ENCODE measurements at places on chromosomes 11 and 22. TPM values are rescaled to one million over a fixed set of nuclear protein-coding genes. Genes with fewer than 3 reads are reported as not detected.

DNA sequence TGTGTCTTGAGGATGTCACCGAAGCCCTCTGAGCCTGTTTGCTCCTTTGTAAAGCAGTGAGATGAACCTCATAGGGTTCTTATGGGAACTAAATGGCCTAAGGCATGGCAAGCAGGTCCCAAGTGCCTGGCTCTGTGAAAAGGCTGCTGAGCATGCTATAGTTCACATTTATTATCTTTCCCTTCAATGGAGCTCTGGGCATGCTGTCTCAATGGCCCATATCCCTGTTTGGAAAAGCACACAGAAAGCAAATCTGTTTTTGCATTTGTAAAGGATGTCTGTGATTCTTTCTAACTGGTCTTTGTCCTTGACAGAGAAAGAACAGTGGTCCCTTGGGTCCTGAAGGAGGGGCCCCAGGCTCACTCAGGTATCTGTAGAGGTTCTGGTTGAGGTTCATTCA lies 26.4 kb downstream of the RTCB start:
- DNase-seq = no peak

DNA sequence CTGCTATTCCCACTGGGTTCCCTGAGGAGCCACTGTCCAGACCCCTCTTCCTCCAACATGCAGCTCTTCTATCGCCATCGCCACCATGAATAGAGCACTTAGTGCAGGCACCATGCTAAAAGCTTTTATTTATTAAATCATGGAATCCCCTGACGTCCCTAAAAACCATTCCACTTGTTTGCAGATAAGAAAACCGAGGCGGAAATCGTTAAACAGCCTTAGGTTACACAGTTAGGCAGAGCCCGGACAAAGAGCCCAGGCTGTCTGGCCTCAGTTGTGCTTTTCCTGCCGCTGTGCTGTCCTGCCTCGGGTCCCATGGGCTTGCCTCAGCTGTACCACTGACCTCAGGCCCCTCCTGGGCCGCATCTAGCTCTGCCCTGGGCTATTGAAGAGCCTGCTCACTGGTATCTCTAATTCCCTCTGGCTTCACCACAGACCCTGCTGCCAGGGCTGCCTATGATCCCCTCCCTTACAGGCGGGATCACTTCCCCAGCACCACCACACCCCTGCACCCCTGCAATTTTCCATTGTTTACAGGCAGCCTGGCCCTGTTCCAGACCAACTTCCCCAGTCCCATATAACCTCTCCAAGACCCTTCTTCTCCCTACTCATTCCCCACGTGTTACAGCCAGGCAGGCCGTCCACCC lies 13.0 kb upstream of the TUB start:
- no peak for DNase-seq

P2RY2 gene
- polyA plus RNA-seq = 4.7 TPM

APOL5 gene
- not detected for polyA plus RNA-seq

DNA sequence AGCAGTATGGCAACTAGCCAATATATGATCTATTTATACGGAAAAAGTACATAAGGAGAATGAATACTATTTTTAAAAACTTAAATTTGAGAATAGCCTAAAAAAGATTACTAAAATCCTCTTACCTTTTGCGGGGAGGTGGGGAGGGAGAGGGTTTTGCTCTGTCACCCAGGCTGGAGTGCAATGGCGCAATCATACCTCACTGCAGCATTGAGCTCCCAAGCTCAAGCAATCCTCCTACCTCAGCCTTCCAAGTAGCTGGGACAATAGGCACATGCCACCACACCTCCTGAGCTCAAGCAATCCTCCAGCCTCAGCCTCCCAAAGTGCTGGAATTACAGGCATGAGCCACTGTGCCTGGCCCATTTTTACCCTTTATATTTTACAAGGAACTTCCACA lies 82.0 kb downstream of the TTC28 start:
- no peak for DNase-seq

DNA sequence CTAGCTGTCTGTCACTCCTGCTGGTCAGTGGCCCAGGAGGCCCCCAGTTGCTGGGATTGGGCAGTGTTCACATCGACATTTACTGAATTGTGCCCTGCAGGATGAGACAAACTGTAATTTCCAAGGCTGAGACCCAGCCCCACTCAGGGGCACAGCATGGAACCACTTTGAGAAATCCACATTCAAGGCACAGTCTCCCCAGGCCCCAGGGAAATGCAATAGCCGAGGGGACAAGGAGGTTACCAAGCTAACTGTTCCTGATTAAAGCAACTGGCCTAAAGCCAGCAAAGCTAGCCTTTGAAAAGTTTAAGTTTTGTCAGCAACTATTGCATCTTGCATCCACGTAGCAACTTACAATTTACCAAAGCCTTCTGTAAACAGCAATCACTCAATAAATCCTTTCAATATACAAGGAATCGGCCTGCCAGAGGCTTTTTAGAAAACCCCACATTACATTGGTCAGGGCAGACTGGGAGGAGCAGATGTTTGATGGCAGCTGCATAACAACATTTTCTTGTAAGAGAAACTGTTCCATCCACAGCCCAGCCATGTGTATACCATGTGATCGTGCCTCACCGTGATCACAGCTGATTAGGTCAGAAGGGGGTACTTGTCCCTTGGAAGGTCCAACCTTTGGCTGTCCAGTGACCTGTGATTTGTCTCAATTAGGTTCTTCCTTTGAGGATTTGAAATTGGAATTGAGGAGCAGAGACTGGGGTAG lies 103.9 kb downstream of the TENM4 start:
- no peak for DNase-seq

- DNase-seq = no peak
Observed at GRCh38 chr11:88596786-88597185, 259.2 kb upstream of the CTSC start.

- DNase-seq = no peak
Observed at GRCh38 chr11:124846070-124846673, 19.1 kb upstream of the ROBO3 start.

CLDN5 gene
- polyA plus RNA-seq = 13.1 TPM

DNA sequence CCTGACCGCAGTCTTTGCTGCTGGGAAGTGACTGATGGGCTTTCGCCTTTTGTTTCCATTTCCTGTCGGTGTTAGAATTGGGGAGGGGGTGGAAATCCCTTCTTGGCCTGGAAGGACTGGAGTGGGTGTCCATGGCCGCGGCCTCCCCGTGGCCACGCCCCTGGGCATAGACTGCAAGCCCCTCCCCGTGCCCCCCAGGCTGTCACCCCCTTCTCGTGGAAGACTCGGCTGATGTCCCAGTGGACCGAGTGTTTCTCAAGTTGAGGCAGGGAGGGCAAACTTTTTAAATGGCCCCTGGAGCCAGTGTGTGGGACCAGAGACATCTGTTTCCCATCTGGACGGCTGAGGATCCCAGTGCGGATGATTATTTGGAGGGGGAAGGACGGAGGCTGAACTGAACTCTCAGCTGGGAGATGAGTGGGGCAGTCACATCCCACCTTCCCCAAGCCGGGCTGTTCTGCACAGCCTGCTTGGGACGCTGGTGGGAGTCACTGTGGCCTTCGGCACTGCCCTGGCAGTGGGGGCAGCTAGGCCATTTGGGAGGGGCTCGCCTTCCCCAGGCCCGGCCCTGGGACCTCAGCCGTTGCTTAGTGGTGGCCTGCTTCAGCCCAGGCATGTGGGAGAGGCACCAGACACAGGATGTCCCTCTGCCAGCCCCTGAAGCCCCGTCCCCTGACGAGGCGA lies 1.6 kb downstream of the CD81 start:
- DNase-seq = peak; percentile 85

GRCh38 chr11:130020323-130020722 lies 17.7 kb upstream of the PRDM10 start:
- no peak for DNase-seq

GRCh38 chr22:43555561-43556515 lies 144.0 kb downstream of the MPPED1 start:
- DNase-seq = no peak

SNX32 gene
- polyA plus RNA-seq = 0.25 TPM

SLC5A4 gene
- not detected for polyA plus RNA-seq

- no peak for DNase-seq
Observed at GRCh38 chr11:88623531-88623930, 286.0 kb upstream of the CTSC start.

GRCh38 chr22:18056807-18057474 lies 20.8 kb upstream of the PEX26 start:
- DNase-seq = no peak

- no peak for DNase-seq
Observed at GRCh38 chr22:42069801-42070516, 653 bp downstream of the NAGA start.

SGSM1 gene
- polyA plus RNA-seq = 0.80 TPM

PEX26 gene
- 20.5 TPM for polyA plus RNA-seq

C11orf87 gene
- polyA plus RNA-seq = not detected

RAB3IL1 gene
- 13.3 TPM for polyA plus RNA-seq

- DNase-seq = no peak
Observed at GRCh38 chr11:65562788-65563187, 4.6 kb upstream of the LTBP3 start.

DNA sequence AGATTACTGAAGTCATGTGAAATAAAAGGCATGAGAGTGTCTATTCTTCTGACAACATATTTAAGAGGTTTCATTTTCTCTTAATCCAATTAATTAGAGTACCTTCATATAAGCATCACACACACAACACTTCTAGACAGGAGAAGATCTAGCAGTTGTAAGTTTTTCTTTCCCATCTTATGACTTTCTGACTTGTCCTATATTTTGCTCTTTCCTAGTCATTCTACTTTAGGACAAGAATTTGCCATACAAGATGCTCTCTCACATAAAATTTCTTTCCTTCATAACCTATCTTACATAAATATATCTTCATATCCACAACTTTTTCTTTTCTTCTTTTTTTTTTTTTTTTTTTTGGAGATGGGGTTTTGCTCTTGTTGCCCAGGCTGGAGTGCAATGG lies 118.3 kb upstream of the SERPIND1 start:
- no peak for DNase-seq

- no peak for DNase-seq
Observed at GRCh38 chr11:297051-297585, 2.2 kb downstream of the IFITM5 start.

SEPTIN3 gene
- 1.4 TPM for polyA plus RNA-seq

GRCh38 chr22:27504360-27505253 lies 296.9 kb downstream of the MN1 start:
- no peak for DNase-seq

KCTD21 gene
- polyA plus RNA-seq = 4.7 TPM

TCN2 gene
- 10.1 TPM for polyA plus RNA-seq

KREMEN1 gene
- polyA plus RNA-seq = 8.1 TPM

DNA sequence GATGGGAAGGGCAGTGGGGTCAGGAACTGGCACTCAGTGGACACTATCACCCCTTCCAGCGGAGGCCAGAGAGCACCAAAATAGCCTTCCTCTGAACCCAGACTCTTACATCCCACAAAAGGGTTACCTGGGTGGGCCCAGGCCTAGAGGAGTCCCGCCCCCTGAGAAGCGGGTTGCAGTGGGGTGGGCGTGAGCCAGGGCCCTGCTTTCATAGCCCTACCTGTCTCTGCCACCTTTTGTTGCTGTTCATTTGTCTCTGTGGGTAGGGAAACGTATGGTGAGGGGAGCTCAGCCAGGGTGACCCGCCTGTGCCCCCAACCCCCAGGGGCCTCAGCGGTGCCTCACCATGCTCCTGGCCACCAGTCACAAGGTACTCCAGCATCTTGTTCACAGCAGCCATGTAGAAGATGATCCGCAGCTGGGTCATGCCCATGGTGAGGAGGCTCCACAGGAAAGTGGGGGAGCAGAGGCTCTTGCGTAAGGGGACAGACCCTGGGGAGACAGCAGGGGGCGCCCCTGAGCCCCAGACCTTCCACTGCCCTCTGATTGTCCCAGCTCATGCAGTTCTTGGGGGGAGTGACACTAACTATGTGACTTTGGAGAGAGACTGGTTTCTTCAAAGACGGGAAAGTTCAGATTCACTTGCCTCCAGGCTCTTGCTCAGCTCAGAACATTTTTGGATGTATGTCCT lies 24.0 kb downstream of the SLC43A1 start:
- no peak for DNase-seq

DNA sequence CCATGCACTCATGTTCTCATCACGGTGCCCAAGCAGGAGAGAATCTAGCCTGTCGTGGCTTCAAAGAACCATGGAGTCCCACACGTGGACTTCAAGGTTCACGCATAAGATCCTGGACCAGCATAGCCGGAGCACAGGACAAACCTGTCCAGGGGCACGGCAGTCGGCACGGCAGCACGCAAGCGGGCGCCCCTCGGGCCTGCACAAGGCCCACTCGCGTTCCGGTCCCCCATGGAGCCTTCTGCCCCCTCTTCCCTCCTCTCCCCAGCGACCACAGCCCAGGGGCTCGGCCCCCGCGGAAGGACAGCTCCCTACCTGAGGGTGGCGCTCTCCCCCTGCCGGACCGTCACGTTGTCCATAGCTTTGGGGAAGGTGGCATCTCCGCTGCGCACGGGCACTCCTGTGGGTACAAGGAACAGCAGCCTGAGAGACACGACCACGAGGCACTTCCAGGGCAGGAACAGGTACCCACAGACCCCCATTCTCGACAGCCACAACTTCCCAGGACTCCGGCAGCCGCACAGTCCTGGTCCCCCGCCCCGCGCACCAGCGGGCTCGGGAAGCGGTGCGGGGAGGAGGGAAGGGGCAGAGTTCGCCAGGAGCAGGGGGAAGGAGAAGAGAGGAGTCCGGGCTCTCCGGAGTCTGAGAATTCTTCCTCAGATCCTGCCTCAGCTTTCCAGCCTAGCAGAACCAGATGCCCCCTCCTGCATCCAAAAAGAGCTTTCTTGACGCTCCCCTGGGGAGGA lies 589.5 kb downstream of the OPCML start:
- DNase-seq = no peak

- no peak for DNase-seq
Observed at GRCh38 chr11:133277886-133278285, 254.4 kb downstream of the OPCML start.

DNA sequence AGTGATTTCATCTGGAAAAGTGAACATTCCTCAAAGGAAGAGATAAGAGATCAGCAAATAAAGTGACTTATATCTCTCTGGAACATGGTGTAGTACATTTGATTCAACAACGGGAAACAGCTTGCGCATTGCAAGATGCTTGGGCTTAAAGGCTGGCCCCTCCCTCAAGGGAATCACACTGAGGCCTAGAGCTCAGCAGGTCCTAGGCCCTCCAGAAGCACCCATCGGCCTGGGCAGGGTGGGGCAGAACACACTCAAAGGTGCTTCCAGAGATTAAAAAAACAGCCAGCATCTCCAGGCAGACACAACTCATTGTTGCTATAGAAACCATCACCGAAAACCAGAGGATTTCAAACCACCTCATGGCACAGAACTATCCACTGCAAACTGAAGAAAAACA lies 69.0 kb upstream of the ARFGAP3 start:
- DNase-seq = no peak

HMOX1 gene
- 106 TPM for polyA plus RNA-seq

DNA sequence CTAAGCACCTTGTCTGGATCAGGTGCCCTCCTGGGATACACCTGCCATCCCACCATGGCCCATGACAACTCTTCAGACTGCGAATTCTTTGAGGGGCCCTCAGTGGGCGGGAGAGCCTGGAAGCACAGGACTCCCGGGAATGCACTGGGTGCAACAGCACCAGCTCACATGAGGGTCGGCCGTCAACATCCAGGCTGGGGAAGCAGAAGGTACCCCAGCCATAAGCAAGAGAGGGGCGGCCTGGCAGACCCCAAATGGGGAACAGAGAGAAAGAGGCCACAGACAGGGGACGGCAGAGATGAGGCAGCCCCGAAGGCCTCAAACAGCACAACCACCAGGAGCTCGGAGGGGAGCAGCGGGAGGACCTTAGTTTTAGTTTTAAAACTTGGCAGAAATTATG lies 94.4 kb downstream of the PHF21B start:
- no peak for DNase-seq
